ENCODE measurements at places on chromosomes 16 and 17. TPM values are rescaled to one million over a fixed set of nuclear protein-coding genes. Genes with fewer than 3 reads are reported as not detected.

The PPP1R27 gene
- total RNA-seq: not detected

The CIBAR2 gene
- not detected for total RNA-seq

The EVPL gene
- total RNA-seq: 101 TPM

The TUBB3 gene
- total RNA-seq: 159 TPM

The MIF4GD gene
- total RNA-seq: 23.2 TPM

The MYH10 gene
- 68.9 TPM for total RNA-seq

The CLEC18C gene
- 0.14 TPM for total RNA-seq

The QRICH2 gene
- total RNA-seq: 0.78 TPM

The TMEM132E gene
- total RNA-seq: not detected

The SLC4A1 gene
- not detected for total RNA-seq

The G6PC1 gene
- total RNA-seq: not detected

The PHKG2 gene
- 19.8 TPM for total RNA-seq

The RNF222 gene
- total RNA-seq: 1.4 TPM

The CES4A gene
- 0.65 TPM for total RNA-seq

The GRAP gene
- total RNA-seq: 0.05 TPM

The MYH1 gene
- not detected for total RNA-seq

The TMC7 gene
- total RNA-seq: 1.8 TPM

The MYOCD gene
- 0.07 TPM for total RNA-seq

The MEFV gene
- total RNA-seq: not detected

The CDH8 gene
- total RNA-seq: 0.21 TPM

The GPR179 gene
- not detected for total RNA-seq

The COQ9 gene
- 48.1 TPM for total RNA-seq

The EPN2 gene
- total RNA-seq: 24.1 TPM

The HEATR9 gene
- total RNA-seq: not detected

The CD300A gene
- not detected for total RNA-seq

The PRAC2 gene
- not detected for total RNA-seq

The PRPF8 gene
- 97.9 TPM for total RNA-seq

The SLC16A13 gene
- 2.2 TPM for total RNA-seq

The MYL4 gene
- total RNA-seq: not detected

The TP53TG3C gene
- total RNA-seq: not detected

The TP53TG3F gene
- not detected for total RNA-seq

The FOXC2 gene
- total RNA-seq: 2.0 TPM

The EIF4A3 gene
- 85.4 TPM for total RNA-seq

The CWC25 gene
- 8.5 TPM for total RNA-seq

The GRAPL gene
- total RNA-seq: not detected

The KRTAP3-1 gene
- not detected for total RNA-seq

The CDK5R1 gene
- total RNA-seq: 7.7 TPM

The CTRB1 gene
- total RNA-seq: not detected

The CD79B gene
- not detected for total RNA-seq

The VMO1 gene
- total RNA-seq: 4.0 TPM

The SULT1A2 gene
- 0.42 TPM for total RNA-seq

The KCNG4 gene
- not detected for total RNA-seq

The NTN1 gene
- 1.7 TPM for total RNA-seq

The DHRS7C gene
- total RNA-seq: not detected

The PRSS36 gene
- not detected for total RNA-seq

The ZACN gene
- total RNA-seq: not detected

The C17orf50 gene
- total RNA-seq: not detected

The STAC2 gene
- not detected for total RNA-seq

The C16orf92 gene
- total RNA-seq: not detected

The GJC1 gene
- total RNA-seq: 10.3 TPM

The EPX gene
- total RNA-seq: not detected

The KRT20 gene
- not detected for total RNA-seq

The RHBDF2 gene
- total RNA-seq: 31.3 TPM

The KRT25 gene
- total RNA-seq: not detected

The CENPX gene
- total RNA-seq: 123 TPM
